ENCODE measurements at places on chromosomes 1 and 21. TPM values are rescaled to one million over a fixed set of nuclear protein-coding genes. Genes with fewer than 3 reads are reported as not detected.

DNA sequence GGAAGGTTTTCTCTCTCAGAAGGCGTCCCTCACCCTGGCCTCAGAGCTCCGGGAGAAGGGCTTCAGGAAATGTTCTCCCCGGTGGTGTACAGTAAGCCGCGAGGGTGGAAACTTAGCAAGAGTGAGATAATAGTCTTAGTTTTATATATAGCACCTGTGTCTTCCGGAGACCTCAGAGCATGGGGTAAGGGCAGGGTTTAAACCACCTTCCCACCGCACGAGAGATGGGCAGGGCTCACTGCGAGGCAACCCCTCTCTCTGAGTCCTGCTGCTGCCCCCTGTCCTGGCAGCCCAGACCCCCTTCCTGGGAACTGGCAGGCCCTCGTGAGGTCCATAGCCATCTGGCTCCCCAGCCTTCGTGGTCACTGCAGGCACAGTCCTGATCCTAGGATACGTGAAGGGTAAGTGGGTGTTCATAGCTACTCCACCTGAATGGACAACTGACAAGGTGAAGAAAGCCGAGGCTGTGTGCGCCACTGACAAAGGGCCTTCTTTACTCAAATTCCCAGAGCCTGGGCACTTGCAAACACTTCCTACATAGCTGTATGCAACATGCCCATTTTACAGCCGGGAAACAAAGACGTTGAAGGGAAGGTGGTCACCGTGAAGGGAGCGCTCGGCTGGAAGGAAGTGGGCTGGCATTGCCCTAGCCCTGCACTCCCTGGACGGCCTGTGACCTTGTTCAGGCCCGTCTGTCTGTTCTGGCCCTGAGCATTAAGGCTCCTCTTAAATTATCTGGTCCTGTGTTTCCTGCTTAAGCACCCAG is 26.9 kb downstream of the ITPKB start:
- no peak for DNase-seq

DNA sequence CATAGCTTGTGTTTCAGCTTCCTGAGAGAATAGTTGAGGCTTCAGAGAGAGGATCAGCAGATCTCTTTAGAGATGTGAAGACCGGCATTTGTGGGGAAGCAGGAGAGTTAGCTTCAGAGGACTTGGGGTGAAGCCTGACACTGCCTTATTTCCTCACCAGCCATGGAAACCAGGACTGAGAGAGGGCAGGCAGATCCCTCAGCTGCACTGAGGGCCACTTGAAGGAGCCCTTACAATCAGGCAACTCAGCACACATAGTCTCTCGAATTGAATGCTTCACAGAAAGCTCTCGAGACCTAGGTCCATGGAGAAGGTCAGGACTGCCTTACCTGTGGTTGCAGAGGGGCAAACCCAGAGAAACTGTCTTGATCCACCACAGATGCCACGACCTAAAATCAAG is 19.8 kb downstream of the NCF2 start:
- no peak for DNase-seq

- no peak for DNase-seq
Observed at GRCh38 chr1:47683401-47683800, 245.6 kb downstream of the FOXD2 start.

Gene CYP4A11
- 30.0 TPM for polyA plus RNA-seq

- DNase-seq: no peak
Observed at GRCh38 chr1:9823693-9823942, 147 bp downstream of the CLSTN1 start.

- DNase-seq: no peak
Observed at GRCh38 chr1:159751031-159751430, 29.7 kb upstream of the DUSP23 start.

Gene HTR6
- 1.3 TPM for polyA plus RNA-seq

Gene MCL1
- 221 TPM for polyA plus RNA-seq

DNA sequence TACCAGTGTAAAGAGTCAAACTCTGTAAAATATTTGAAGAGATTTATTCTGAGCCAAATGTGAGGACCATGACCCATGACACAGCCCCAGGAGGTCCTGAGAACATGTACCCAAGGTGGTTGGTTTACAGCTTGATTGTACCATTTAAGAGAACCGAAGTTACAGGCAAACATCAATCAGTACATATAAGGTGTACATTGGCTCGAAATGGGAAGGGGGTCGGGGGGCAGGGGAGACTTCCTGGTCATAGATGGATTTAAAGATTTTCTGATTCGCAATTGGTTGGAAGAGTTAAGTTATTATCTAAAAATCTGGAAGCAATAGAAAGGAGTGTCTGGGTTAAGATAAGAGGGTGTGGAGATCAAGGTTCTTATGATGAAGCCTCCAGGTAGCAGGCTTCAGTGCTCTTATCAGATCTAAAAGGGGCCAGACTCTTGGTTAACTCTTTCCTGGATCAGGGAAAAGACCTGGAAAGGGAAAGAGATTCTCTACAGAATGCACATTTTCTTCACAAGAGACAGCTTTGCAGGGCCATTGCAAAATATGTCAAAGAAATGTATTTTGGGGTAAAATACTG is 47.5 kb upstream of the NTPCR start:
- DNase-seq: no peak

DNA sequence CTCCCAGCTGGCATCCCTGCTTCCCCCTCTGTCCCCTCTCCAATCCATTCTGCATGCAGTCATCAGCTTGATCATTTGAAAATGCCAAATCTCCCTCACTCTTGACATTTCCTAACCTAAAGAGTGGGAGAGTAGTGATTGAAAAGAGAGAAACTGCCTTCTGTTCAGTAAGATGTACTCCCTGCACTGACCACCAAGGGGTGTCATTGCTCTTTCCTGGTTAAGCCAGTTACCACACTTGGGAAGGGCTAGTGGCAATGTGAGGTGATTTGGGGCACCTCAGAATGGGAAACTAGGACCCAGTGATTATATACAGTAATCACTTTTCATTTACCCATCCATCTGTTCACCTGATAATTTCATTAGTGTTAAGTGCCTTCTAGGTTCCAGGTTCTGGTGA is 6.9 kb upstream of the TMEM269 start:
- no peak for DNase-seq

- no peak for DNase-seq
Observed at GRCh38 chr1:180288940-180289339, 58.9 kb downstream of the LHX4 start.

Gene PADI3
- 0.25 TPM for polyA plus RNA-seq

DNA sequence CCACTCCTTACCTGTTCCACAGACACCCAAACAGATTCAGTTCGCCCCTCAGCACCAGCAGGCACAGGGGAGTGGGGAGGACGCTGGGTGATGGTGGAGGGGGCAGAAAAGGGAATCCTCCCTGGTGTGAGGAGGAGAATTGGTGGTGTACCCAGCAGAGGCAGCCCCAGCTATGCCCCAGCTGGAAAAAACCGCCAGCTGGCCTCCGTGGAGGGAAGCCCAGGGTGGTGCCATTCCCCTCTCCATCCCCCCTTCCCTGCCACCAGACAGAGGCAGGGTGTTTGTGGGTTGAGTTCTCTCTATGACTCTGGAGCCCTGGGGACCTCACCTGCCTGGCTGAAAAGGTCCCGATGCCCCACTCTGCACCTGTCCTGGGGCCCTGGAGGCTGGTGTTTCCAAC is 27.9 kb downstream of the OPTC start:
- DNase-seq: no peak

DNA sequence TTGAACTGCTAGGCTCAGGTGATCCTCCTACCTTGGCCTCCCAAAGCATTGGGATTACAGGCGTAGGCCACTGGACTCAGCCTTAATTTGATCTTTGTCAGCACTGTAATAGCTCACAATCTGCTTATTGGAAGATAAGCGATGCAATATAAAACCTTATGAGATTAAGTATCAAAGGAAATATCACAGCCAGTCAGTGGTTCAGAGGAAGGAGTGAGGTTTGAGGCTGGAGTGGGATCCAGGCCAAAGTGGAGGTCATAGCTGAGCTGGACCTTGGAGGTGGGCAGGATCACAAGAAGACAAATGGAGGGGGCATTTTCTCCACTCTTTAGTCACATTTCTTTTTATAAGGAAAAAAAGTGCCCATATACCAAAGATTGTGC is 228.5 kb downstream of the RHOU start:
- DNase-seq: no peak

DNA sequence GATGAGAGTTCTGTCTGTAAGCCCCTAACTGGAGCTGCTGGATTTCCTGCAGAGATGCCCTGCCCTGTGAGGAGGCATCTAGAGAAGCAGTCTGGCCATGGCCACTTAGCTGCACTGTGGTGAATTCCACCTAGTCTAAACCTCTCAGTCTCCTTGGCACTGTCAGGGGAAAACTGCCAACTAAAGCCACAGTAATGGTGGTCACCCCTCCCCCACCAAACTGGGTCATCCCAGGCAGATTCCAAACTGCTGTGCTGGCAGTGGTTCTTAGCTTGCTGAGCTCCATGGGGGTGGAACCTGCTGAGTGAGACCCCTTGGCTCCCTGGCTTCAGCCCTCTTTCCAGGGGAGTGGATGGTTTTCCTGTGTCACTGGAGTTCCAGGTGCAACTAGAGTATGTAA is 740.6 kb downstream of the RWDD3 start:
- DNase-seq: no peak

DNA sequence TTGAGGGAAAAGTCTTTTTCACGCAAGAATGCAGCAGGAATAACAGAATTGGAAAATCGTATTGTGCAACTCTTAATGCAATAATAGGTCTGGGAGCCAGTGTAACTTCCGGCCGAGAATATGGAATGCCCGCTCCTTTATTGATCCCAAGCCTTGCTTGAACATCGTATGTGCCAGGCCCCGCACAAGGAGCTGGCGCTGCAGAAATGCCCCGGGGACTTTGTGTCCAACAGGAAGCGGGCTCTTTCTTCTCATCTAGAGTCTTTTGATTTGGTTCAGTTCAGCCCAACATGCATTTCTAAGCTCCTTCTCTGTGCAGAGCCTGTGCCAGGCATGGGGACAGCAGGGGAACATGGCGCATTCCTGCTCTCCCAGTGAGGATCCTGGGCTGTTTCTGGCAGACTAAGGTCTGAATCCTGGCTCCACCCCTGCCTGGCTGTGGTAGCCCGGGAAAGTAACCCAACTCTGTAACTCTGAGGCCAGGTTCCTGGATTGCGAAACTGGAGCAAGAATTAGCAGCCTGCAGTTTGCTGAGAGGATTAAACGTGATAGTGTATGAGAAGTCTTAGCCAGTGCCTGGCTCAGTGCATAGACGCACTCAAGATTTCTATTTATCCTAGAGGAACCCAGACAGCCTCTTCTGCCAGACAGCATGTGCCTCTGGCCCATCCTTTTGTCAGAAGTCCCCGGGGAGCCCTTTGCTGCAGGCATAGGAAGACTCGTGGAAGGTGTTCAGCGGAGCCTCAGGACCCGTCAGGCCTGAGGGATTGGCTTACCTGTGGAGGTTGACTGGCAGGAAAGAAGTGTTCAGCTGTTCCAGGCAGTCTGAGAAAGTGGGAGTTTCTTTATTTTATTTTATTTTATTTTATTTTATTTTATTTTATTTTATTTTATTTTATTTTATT is 987 bp upstream of the CDCP2 start:
- DNase-seq: no peak

Gene SLC25A24
- 59.7 TPM for polyA plus RNA-seq

- DNase-seq: no peak
Observed at GRCh38 chr1:93021539-93022134, 57.4 kb upstream of the MTF2 start.

- DNase-seq: no peak
Observed at GRCh38 chr1:112633628-112634027, 14.0 kb downstream of the CAPZA1 start.

DNA sequence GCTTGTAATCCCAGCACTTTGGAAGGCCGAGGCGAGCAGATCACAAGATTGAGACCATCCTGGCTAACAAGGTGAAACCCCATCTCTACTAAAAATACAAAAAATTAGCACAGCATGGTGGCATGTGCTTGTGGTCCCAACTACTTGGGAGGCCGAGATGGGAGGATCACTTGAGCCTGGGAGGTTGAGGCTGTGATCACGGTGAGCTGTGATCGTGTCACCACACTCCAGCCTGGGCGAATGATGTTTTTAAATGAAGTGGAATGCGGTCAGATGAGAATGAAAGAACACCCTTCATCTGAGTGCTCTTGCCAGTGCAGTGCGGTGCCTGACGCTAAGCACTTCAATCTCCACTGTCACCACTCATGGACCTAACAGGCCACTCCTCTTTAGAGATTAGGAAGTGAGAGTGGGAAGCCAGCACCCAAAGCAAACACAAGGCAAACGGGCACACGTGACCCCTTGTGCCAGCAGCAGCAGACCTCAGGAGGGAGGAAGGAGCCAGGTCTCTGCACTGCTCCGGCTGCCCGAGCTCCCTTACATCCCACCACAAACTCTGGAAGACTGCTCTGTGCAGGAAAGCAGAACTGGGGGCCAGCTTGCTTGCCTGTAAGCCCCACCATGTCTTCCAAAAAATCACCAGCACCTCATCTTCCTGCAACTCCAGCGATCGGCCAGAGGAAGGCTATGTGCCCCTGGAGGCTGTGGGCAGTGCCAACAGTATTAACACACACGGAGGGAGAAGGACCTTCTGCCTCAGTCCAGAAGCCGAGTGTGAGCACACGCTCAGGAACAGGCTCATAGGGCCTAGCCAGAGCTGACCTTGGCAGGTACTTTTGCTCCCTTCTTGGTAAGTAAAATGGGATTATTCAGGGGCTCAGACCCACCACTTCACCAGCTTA is 9.7 kb downstream of the CTNNBIP1 start:
- no peak for DNase-seq

Gene GPR37L1
- 0.03 TPM for polyA plus RNA-seq

Gene ACP6
- 22.5 TPM for polyA plus RNA-seq

Gene KRTAP15-1
- polyA plus RNA-seq: not detected

GRCh38 chr1:209886219-209886536 is 51.8 kb upstream of the SYT14 start:
- no peak for DNase-seq

Gene MTARC1
- polyA plus RNA-seq: 20.8 TPM

DNA sequence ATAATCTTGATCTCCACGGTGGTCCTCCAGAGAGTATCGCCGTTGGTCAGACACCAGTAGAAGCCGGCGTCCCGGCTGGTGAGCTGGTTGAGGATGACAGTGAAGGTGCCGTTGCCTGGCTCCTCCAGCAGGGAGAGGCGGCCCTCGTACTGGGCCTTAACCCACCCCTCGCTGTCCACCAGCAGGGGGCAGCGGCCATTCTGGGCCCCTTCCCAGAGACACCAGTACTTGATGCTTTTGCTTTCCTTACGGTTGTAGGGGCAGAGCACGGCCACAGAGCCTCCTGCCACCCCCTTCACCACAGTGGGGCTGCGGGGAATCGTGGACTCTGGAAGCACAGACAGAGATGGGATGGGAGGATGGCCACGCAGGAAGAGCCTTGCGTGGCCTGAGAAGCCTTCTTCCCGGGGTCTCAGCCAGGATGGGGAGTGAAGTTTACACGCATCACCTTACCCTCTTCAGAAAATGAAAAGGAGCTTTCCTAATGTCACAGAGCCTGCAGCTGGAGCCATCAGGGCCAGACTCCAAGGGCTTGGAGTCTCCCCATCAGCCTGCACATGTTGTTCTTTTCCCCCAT is 10.7 kb downstream of the PIGR start:
- no peak for DNase-seq

DNA sequence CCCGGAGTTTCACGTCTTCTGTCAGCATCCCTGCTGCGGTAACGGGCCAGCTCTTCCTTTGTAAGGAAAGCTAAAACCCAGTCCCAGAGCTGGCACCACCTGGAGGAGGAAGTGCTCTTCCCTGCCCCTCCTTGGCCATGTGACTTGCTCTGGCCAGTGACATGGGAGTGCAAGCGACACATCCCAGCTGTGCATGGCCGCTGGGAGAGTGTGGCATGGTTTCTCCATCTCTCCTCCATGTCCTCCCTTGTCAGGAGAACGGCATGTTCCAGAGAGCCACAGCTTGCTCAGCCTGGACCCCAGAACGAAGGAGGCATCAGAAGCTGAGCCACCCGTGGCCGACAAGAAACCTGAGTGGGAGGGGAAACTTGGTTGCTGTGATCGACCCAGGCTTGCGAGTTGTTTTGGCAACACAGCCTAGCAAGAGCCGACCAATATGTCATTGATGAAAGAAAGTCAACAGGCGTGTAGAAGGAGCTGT is 2.7 kb upstream of the PRXL2B start:
- DNase-seq: no peak

Measured in right renal cortex interstitium (tissue), 3 donors.